ENCODE measurements at places on chromosomes 3 and 15.

- DNase-seq = no peak
Observed at GRCh38 chr3:42535981-42536784, 33.7 kb downstream of the VIPR1 start.

DNA sequence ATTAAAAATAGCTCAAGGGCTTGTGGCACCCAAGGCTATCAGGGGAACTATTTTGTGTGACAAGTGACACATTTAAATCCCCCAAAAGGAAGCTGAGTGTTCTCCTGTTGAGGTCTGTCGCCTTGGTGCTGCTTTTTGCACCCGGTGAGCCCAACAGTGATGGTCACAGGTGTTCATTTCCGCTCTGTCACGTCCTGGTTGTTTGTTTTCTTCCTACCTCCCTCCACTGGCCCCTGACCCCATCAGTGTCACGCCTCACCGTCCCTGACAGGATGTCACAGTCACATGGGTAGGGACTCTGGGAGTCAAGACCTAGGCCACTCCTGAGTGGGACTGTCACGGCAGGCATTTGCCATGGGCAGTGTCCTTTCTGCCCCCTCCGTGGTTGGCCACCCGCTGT, 11.2 kb downstream of the SLCO3A1 start:
- no peak for DNase-seq

DNA sequence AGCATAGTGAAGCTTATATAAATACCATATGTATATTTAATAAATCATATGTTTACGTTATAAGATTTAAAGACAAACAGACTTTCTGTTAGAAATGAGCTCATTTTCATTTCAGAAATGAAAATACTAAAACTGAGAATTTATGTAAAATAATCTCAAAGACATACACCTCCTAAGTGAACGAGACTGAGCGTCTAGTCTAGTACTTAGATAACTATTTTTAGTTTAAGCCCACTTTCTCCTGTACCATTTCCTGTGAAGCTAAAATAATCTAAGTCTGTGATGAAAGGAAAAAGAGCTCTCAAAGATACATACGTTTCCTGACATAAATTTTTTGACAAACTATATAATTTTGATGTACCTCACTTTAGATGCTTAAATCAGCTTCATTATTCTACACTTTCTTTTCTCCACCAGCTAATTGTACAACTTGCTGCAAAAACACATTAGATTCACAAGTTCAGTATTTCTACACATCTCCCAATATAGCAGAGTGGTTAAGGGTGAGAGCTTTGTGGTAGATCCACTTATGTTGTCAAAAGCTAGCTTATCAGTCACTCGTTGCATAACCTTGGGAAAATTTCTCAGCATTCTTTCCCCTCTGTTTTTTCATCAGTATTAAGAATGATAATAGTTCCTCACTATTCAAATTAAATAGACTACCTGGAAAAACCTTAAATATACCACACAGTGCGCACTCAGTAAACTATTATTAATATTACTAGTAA, 703.0 kb downstream of the PLOD2 start:
- no peak for DNase-seq

GRCh38 chr3:182869059-182869458, 75.8 kb downstream of the ATP11B start:
- no peak for DNase-seq

- no peak for DNase-seq
Observed at GRCh38 chr3:42719002-42719401, 16.4 kb upstream of the HHATL start.

GRCh38 chr3:125062904-125063618, 7.3 kb upstream of the HEG1 start:
- no peak for DNase-seq

DNA sequence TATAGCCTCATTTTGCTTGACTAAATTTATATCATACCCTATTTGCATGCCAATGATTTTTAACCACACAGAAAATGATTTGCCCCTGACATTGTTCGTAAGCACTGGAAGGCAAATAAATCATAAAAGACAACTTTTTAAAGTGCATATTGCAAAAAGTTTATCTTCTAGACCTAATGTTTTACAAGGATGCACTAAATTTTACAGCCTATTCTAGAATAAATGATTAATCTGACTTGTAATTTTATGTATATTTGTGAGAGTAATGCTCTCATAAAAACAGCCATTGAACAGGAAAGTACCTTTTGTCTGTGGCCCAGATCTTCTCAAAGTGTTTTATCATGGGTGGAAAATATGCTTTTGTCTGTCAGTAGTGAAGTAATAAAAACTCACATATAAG, 546.6 kb downstream of the EPHA3 start:
- no peak for DNase-seq

GRCh38 chr3:168991803-168992202, 671.7 kb downstream of the MECOM start:
- DNase-seq = no peak

DNA sequence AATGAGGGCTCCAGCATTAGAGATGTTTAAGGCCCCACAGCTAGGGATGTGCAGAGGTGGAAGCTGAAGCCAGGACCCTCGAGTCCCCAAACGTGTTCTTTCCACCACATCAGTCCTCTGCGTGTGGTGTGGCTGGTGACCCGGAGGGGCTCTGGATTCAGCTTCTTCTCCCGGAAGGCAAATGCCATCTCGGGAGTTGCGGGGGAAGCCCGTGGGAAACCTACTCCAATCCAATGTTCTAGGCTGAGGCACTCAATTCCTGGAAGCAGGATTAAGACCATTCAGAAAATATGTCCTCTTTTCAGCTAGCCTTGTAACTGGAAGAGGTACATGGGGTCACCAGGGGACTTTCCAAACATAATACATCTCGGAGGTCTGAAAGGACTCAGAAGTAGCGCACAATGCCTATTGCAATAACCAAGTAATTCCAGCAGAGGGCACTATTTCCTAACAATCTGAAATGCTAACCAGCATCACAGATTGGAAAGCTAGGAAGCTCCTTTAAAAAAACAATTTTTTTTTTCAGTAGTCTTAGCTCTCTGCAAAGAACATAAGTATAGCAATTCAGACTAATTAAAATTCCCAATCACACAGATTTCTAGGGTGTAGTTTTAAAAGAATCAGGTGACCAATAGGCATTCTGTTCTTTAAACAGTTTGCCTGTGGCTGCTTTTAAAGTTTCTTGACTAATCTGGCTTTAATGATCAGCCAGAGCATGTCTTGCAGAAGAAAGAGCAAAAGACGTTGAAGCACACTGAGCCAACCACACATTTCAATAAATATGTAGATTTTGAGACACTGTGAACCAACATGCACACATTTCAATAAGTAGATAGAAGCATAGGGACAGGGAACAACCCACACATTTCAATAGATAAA, 36.1 kb downstream of the BNC1 start:
- DNase-seq = no peak

GRCh38 chr15:68175526-68175925, 29.6 kb downstream of the CALML4 start:
- no peak for DNase-seq

- DNase-seq = no peak
Observed at GRCh38 chr3:61358364-61358763, 107.1 kb upstream of the FHIT start.

- no peak for DNase-seq
Observed at GRCh38 chr3:123333401-123333800, 115.5 kb downstream of the ADCY5 start.

- DNase-seq = no peak
Observed at GRCh38 chr3:197435426-197435825, 120.3 kb downstream of the BDH1 start.

DNA sequence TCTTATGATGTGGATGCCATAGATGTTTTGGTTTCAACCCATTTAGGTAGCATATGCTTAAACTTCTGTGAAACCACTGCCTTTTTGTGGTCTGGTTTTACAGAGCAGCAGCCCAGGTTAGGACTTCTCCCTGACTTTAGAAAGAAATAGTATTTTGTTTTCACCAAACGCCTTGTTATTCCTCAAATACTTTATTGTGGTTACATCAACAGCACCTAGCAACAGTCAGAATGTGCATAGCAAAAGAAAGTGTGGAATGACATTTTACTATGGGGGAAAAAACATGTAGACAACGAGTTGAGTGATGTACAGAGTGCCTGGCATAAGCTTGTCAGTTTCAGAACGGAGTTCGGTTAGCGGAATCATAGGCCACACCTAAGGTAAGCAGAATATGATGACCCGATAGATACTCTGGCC, 159.2 kb downstream of the TPRG1 start:
- no peak for DNase-seq

DNA sequence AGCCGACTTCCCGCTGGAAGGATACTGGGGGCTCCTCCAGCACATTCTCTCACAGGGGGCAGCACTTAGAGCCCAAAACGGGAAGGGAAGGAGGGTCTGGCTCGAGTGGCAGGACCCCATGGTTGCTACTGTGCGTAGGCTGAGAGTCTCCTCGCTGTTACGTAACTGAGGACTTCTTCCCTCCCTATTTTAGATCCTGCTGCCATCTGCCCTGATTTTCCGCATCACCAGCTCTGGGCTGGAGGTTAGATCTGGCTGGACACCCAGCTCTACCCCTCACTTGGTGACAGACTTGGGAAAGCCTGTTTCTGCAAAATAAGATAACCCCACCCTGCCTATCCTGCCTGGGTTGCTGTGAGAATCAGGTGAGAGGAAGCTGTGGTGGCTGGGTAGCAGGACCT, 47.7 kb downstream of the BDH1 start:
- no peak for DNase-seq

- DNase-seq = no peak
Observed at GRCh38 chr15:91917686-91918360, 64.3 kb downstream of the SLCO3A1 start.

- DNase-seq = no peak
Observed at GRCh38 chr15:39710681-39711080, 72.0 kb downstream of the FSIP1 start.

GRCh38 chr3:184608209-184608608, 46.6 kb downstream of the EPHB3 start:
- DNase-seq = no peak

GRCh38 chr3:177820683-177821316, 623.5 kb upstream of the TBL1XR1 start:
- no peak for DNase-seq

DNA sequence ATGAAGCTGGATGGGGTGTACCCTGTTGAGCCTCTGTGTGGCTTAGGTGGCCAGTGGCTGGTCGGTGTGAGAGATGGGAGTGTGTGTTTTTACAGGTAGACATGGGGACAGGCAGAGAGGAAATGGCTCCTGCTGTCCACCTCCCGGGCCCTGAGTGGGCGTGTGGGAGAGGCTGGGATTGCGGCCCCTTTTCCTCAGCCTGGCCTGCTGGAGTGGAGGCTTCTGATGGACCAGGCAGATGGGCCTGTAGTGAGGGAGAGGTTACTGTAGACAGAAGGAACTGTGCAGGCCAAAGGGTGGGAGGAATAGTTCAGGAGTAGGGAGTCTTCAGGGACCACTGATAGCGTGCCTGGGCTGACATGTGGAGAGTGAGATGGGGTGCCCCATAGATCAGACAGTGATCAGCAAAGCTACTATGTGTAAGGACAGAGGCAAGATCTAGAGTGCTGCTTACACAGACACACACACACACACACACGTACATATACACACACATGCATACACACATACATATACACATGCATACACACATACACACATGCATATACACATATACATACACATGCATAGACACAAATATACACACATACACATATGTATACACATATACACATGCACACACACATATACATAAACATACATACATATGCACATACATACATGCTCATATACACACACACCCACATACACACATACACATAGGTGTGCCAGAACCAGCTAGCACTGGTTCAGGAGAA, 26.4 kb downstream of the ACAA1 start:
- no peak for DNase-seq

DNA sequence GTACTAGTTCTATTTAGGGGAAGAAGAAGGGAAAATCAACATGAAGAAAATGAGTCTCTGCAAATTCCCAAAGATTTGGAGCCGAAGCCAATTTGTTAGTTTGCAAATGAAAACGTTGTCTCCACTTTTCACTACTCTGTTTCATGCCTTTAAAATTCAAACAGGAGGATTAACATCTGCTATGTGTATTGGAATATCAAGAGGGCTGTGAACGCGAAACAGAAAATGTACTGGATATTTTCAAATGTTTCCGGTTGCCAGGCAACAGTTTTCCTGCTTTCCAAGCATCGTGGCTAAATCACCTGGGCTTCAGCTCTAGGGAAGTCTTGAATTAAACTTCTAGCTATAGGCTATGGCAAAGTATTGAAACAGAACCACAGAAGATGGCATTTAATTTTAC, 172.8 kb downstream of the KCNMB2 start:
- DNase-seq = no peak

- DNase-seq = no peak
Observed at GRCh38 chr15:70324001-70324974, 226.6 kb upstream of the TLE3 start.

- DNase-seq = no peak
Observed at GRCh38 chr3:73622091-73622805, 2.5 kb downstream of the PDZRN3 start.

DNA sequence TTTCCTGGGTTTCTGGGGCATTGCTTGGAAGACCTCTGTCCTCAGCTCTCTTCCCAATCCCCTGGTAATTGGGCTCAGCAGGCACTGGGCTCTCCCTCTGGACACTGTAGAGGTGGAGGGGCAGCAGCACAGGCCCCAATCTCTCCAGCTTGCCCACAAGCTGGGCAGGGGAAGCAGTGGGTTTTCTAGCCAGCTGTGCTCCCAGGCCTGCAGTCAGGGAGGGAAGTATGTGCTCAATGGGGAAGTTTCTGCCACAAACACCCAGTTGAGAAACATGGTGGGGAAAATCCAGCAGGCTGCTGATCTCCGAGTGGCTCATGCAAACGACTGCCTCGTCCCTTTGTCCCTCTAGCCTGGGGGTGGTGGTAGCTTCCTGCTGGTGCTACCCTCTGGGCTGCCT, 12.8 kb upstream of the RFT1 start:
- no peak for DNase-seq

DNA sequence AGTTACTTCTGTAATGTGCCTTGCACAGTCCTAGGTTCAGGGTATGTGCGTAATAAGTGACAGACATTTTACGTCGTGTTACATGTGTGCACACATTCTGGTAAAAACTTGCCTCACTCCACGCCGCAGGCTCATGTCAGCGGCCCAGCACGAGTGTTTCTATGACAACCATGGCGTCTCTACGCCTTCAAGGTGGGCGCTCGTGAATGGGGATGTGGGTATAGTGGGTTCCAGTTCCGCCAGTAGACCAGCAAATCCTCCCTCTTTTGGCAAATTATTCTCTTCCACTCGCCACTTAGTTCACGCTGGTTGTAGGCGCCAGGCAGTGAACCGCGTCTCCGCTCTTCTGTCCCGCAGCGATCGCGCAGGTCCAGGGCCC, 40.3 kb downstream of the CHST14 start:
- DNase-seq = no peak
